ENCODE measurements at places on chromosomes 4 and X. TPM values are rescaled to one million over a fixed set of nuclear protein-coding genes. Genes with fewer than 3 reads are reported as not detected.

DNA sequence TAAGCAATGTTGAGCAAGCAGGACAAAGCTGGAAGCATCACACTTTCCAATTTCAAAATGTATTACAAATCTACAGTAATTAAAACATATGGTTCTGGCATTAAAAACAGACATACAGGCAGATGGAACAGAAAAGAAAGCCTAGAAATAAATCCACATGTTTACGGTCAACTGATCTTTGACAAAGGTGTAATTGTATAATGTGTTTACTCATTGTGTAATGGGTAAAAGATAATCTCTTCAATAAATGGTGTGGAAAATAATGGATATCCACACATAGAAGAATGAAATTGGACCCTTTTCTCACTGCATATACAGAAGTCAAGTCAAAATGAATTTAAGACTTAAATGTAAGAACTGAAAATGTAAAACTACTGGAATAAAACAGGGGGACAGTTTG is 394.2 kb downstream of the ANKRD50 start:
- no peak for DNase-seq

DNA sequence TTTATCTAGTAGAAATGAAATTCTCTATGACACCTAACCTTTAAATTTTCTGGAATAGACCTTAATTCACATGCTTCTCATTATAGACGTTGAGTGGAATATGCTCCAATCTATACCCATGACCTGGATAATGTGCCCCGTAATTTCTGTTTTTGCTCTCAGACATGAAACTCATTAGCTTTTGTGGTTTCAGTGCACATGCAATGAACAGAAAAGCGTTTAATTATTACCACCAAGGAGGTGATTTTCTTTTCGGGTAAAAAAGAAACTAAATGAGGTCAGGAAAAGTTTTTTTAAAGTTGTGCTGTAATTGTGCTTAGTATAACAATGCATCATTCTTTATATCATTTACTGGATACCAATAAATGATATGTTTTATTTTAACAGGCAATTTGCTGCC is 1703.9 kb upstream of the TENM3 start:
- DNase-seq, result no peak

DNA sequence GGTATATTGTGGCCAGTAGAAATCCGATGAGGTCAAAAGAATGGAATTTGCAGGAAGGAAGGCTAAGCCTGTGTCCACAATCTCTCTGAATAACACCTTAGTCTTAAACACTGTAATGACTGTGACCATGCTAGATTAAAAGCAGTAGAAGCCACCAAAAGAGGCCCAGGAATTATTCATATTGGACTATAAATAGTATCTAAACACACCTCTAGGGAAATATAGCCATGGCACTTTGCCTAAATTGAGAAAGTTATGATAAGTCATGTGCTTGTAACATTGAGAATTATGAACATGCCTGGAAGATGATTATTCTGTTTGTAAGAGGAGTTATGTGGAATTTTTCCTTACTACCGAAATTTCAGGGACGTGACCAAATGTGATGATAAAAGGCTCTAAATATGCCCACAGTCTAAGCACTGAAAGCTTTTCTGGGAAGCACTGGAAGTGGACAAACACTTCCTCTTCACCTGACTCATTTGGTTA is 298.5 kb downstream of the KCTD8 start:
- DNase-seq, result no peak

DNA sequence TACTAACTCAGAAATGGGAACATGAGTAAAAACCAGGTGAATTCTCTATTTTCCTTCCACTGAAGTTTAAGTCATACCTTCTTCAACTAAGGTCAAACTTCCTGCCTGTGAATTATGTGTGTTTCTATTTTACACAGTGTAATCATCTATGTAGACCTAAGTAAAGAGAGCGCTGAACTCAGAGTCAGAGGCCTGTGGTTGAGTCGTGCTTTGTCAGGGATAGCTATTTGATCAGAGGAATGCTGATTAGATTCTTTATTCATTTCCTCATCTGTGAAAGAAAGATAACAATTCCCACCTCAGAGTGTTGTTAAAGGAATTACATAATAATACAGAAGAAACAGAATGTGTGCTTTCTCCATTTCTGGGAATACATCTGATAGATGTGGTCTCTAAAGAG is 654.1 kb downstream of the STIM2 start:
- no peak for DNase-seq

Gene SCML2
- 1.5 TPM for total RNA-seq

Gene CLTRN
- total RNA-seq, result 0.19 TPM

Gene PCDH7
- total RNA-seq, result 68.9 TPM

Data from esophagus squamous epithelium (tissue), 5 donors.